ENCODE measurements at places on chromosomes 12 and 14.

DNA sequence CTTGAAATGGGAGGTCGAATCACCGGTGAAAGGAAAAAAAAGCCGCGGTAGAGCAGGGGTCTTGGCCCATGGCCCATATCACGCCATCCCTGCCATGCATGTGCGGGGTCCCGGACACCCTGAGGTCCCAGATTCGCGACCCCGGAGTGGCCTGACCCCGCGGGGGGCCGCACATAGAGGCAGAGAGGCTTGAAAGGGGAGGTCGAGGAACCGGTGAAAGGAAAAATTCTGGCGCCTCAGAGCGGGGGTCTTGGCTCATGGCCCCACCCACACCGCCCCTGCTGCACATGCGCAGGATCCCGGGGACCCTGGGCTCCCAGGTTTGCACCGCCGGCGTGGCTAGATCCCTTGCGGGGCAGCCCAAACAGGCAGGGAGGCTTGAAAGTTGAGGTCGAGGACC, 319.8 kb downstream of the ALG10 start:
- no peak for DNase-seq

DNA sequence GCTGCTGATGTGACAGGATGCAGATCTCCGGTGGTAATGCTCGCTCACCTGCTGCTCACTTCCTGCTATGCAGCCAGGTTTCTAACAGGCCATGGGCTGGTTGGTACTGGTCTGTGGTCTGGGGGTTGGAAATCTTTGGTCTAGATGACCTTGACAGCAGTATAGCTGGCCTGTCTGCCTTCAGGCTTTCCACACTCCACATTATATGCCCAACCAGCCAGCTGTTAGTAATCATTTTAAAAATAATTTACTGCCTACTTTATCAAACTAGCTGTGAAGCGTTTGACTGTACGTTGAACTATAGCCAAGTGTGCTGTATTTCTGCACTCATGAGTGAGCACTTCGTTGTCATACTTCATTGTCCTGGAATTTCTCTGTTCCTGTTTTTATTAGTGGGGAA, 424.0 kb upstream of the GARIN6 start:
- no peak for DNase-seq

DNA sequence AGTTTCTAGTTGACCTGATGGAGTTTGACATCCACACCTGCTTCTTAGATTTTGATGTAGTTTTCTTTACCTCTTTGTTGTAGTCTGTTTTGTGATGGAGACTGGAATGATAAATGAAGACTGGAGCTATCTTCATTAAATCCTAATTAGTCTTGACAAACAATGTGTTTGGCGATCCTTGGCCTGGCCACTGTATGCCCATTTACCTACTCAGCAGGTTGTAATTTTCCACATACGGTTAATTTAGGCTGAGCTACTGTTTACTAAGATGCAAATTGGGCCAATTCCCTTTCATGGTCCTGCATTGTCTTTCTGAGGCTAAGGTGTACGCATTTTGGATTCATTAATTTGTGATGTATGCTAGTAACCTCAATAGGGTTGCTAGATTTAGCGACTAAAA, at the start of gene TAS2R7:
Gene TAS2R7, minus strand, starts transcription at position 41 of the 400 bp plus-strand sequence. CDS start 57 bp downstream, outside the sequence.
- DNase-seq = no peak

GRCh38 chr12:6980740-6981139, 10.0 kb downstream of the EMG1 start:
- no peak for DNase-seq

- no peak for DNase-seq
These were observed 6.2 kb downstream of the ANKRD13A start for GRCh38 chr12:110005319-110005973.

All from fibroblast of skin of scalp (primary cell).